ENCODE measurements at places on chromosomes 7 and 10.

DNA sequence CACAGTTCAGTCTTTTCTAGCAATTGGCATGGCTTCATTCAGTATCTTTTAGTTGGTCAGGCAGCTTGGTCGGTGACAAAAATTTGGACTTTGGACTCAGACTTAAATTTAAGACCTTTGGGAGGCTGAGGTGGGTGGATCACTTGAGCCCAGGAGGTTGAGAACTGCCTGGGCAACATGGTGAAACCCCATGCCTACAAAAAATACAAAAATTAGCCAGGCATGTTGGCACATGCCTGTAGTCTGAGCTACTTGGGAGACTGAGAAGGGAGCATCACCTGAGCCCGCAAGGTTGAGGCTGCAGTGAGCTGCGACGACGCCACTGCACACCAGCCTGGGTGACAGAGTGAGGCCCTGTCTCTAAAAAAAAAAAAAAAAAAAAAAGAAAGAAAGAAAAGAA lies 19.5 kb upstream of the ITPRID1 start:
- no peak for DNase-seq

GRCh38 chr10:52220947-52221346 lies 93.1 kb upstream of the DKK1 start:
- DNase-seq: no peak

DNA sequence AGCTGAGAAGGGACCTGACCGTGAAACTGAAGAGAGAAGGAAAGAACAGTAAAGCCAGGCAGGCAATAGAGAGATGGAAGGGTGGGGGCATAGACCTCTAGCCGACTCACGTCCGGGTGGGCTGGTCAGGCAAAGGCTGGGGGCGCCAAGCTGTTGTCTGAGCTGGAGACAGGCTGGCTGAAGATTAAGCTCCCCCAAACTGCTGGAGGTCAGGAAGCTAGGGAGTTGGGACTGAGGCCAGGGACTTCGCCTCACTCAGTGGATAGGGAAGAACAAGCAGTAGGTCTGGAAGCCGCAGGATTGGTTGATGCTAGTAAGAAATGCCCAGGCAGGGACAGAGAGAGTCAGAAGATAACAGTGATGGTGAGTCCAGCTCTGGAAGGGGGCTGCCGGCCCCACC lies 5.3 kb downstream of the PITX3 start:
- no peak for DNase-seq

DNA sequence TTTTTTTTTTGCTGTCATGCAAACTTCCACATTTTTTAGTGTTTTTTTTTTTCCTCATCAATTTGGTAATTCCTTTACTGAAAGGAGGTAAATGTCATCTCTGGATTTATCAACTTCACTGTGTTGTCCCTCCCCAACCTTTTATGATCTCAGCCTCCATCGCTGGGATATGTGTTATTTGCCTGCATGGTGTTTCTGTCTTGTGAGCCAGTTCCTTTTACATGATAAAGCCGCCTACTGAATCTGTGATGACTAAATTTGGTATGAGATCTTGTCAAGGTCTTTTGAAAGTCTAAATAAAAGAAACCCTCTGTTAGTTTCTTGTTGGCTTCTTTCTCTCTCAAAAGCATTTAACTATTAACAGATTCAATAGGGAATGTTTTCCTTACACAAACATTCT lies 39.3 kb downstream of the TAS2R41 start:
- DNase-seq: no peak

GRCh38 chr10:98088186-98088971 lies 46.1 kb upstream of the R3HCC1L start:
- no peak for DNase-seq

DNA sequence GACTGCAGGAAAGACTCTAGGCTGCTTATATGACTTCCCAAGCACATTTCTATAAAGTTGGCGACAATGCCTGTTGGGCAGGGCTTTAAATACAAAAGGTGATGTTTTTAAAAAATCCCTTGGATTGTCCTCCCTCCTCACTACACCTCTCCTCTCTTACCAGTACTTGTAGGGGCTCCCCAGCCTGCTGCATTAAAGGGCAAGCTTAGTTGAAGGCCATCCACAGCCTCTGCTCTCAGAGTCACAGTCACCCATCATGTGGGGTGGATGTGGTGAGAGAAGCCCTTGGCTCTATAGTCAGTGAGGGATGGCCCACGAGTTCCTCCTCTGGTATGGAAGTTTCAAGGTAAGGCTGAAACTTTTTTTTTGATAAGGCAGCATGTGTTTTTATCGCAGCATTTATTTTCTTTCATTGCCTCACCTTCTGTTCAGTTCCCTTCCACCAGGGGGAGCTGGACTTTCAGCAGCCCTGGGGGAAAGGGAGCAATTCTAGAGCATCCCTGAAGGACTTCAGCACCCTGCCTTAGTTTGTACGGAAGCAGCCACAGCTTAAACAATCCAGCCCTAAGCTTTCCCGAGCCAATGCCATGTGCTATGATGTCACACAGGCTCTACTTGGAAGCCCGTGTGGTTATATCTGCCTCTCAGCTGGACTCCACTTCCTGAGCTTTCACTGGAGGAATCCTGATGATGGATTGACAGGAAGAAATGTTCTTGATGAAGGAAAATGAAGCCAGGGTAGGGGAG lies 131.9 kb downstream of the CALCR start:
- DNase-seq: no peak

DNA sequence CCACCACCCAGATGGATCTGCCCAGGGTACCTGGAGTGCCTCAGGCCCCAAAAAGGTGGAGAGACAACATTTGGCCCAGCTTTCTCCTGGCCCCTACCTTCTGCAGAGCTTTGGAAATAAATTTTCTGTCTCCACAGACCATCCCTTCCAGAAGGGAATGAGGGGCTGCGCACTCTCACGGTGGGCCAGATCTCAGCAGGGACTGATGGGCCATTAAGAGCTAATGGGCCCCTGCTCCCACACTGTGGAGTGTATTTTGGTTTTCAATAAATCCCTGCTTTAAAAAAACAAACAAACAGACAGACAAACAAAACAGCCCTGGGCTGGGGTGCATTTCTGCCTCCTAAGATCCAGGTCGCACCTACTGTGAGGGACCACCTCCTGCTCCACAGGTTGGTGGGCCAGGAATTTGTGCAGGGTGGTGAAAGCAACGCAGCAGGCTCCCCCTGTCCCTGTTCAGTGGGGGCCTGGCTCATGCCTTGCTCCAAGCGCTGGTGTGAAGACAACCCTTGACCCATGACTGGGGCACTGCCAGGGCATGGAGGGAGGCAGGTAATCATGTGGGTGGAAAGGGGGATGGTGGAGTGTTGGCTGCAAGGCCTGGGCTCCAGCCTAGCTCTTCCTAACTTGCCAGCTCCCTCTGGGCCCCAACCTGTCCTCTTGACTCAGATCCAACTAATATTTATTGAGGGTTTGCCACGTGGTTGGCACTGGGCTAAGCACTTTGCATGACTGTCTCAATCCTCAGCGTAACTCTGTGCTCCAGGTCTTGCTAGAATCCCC lies 88.5 kb downstream of the COL13A1 start:
- no peak for DNase-seq

- no peak for DNase-seq
Observed at GRCh38 chr10:102467971-102468438, 16.7 kb upstream of the C10orf95 start.

- DNase-seq: no peak
Observed at GRCh38 chr10:70323138-70323696, 39.4 kb upstream of the NPFFR1 start.

DNA sequence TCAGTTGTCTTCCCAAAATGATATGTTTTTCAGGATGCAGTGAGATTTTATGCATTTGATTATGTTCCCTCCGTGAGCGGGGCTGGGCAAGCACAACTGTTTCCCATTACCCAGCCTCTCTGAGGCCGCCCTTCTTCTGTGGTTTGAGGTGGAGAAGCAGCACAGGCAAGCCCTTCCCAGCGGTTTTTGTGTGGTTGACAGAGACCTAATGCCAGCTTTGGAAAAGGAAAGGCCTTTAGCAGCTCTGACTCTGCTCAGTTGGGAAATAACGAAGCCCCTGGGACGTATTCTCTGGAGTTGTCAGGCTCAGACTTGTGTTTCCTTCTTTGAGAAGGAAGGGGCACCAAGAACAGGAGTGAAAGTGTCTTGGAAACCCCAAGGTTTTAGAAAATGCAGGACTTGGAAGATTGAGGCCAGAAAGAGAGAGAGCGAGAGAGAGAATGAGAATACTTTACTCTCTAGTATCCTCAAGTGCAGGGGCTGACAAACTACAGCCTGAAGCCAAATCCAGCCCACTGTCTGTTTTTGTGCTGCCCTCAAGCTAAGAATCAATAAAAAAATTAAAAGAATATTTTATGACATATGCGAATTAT lies 20.6 kb upstream of the PDCD4 start:
- no peak for DNase-seq

- no peak for DNase-seq
Observed at GRCh38 chr7:121488111-121488650, 92.1 kb upstream of the FAM3C start.
